ENCODE measurements at places on chromosomes 13 and 19.
A peak's percentile ranks its signal among the peaks of the same experiment; 100 is the strongest.

GRCh38 chr19:55643887-55644176, 383 bp downstream of the ZNF581 start:
- DNase-seq: no peak

DNA sequence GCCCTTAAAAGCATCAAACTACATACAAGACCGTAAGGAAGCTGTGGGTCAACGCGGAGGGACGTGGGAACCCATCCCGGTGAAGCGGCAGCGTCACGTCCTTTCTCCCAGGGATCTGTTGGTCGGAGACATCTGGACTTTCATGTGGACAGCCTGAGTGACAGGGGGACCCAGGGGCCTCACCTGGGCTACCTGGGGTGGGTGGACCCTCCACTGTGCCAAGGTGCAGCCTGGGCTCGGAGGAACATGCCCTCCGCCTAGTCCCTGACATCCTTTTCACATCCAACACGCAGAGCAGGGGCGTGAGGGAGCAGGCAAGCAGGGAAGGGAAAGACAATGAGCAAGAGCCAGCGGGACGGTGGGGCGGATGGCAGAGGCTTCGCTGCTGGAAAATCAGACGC, 13.8 kb upstream of the GARIN5A start:
- DNase-seq: no peak

GRCh38 chr13:88648598-88649373, 977.6 kb downstream of the SLITRK5 start:
- DNase-seq: no peak

- no peak for DNase-seq
Observed at GRCh38 chr19:44512326-44513298, 12.3 kb upstream of the ZNF180 start.

- peak; percentile 36 for DNase-seq
Observed at GRCh38 chr13:73984949-73985691, 149.1 kb downstream of the KLF12 start.

Data from stimulated activated CD4-positive, alpha-beta T cell treated with anti-CD3 and anti-CD28 coated beads, Interleukin-1b, Interleukin-23, amount 100 ng/mL, for 1 hour (primary cell).